ENCODE measurements at places on chromosomes 1 and 21.

- DNase-seq = no peak
These were observed 7.2 kb downstream of the ZDHHC18 start for GRCh38 chr1:26833432-26834405.

GRCh38 chr1:212484701-212485570, 52.2 kb downstream of the NENF start:
- no peak for DNase-seq

DNA sequence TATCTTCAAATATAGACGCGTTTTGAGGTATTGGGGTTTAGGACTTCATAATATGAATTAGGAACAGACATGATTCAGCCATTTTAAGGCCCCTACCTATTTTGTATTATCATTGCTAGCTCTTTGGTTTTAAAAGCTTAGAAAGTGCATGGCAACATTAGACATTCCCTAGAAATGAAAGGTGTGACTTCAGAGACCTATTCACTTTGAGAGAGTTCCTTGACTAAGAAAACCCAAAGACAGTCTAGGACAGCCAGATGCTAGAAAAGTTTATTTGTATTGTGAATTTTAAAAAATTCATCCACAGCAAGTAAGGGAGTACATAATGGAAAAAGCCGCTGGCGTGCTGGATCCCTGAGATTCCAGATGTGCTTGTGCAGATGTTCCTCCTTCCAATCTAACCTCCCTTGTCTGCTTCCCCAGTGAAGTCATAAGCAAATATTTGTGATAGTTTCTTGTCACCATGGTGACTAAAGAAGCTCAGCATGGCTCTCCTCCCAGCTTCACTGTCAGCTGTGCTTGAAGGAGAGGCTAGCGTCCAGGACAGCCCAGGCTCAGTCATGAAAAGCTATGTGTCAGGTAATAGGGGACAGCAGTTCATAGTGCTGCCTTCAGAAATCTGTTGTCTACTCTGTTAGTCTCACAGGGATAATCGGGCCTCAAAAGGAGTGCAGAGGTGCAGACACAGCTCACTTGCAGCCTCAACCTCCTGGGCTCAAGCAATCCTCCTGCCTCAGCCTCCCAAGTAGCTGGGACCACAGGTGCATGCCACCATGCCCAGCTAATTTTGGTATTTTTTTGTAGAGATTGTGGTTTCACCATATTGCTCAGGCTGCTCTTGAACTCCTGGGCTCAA, 34.8 kb downstream of the KPNA6 start:
- no peak for DNase-seq

- no peak for DNase-seq
These were observed 100.8 kb downstream of the PLPPR4 start for GRCh38 chr1:99365141-99365540.

- DNase-seq = no peak
These were observed 22.4 kb downstream of the CNIH4 start for GRCh38 chr1:224378855-224379631.

DNA sequence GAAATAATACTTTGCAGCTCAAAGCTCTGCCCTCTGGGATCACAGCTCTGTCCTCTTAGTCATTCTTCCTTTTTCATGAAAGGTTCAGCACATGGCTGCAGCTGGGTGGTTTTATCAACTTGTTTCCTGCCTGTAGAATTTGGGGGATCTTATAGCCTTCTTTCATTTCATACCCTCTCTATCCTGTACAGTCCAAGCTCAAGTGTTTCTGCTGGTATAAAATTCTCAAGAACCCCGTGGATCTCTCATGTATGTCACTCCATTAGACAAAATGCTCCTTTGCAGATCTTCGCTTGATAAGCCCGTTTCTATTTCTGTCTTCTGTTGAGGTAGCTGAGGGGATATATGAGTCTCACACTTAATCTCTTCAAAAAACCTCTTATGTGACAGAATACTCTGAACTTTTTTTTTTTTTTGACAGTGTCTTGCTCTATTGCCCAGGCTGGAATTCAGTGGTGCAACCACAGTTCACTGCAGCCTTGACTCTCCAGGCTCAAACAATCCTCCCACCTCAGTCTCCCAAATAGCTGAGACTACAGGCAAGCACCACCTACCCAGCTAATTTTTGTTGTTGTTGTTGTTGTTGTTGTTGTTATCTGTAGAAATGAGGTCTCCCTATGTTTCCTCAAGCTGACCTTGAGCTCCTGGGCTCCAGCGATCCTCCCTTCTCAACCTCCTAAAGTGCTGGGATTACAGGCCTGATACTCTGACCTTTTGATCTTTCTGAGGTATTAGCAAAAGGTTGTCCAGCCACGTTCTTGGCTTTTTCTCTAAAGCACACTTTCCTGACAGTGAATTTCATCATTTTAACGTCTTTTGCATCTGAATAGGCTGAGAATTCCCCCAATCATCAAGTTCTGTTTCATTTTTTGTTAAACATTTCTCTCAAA, 24.6 kb upstream of the COL9A2 start:
- no peak for DNase-seq

- no peak for DNase-seq
These were observed 326.1 kb upstream of the USP24 start for GRCh38 chr1:55541296-55541695.

GRCh38 chr1:37035796-37036666, 1.7 kb upstream of the GRIK3 start:
- DNase-seq = peak; percentile 70

Measured in BE2C (cell line).